ENCODE measurements at places on chromosomes 5 and 9.

GRCh38 chr5:87411973-87412629 lies 629 bp downstream of the CCNH start:
- peak; percentile 32 for DNase-seq

DNA sequence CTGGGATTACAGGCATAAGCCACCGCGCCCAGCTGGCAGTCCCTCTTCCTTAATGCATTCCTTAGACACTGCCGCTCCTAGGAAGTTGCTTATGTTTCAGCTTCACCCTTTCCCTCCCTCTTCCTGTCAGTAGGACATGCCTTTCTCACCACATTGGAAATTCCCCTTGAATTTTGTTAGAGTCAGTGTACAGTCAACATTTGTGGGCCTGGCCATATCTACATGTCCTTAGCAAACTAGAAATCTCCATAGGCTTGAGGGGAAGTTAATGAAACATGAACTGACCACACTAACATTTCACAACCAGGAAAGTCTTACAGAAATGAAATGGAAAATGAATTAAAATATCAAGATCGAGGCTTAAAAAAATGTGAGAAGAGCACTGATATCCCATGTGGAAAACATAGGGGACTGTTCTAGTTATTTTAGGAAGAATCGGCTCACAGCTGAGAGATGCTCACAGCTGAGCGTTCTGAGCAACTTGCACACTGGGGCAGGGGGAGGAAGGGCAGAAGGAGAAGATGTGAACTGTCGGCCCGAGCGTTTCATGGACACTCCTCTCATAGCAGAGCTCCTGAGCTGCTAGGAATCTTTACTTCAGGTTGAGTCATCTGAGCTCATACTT lies 21.1 kb upstream of the LVRN start:
- no peak for DNase-seq

- DNase-seq: no peak
These were observed 53.9 kb upstream of the PTCH1 start for GRCh38 chr9:95570646-95571045.

DNA sequence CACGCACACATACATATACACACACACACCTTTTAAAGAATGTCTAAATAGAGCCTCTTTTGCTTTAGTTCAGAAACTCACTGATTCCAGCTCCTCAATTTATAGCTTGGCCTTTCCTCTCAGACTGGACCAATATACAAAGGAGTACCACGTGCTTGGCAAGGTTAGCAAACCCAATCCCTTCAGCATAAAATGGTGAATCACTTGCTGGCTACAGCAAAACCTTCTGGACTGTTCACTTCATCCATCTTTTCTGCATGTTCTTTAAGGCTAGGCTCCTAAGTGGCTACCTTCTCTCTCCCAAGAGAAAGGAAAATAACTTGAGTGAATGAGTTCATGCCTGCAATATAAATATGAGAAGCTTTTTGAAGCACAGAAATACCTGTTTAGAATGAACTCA lies 109.7 kb downstream of the LPAR1 start:
- no peak for DNase-seq

- no peak for DNase-seq
These were observed 367.5 kb upstream of the ACTBL2 start for GRCh38 chr5:57850109-57850508.

DNA sequence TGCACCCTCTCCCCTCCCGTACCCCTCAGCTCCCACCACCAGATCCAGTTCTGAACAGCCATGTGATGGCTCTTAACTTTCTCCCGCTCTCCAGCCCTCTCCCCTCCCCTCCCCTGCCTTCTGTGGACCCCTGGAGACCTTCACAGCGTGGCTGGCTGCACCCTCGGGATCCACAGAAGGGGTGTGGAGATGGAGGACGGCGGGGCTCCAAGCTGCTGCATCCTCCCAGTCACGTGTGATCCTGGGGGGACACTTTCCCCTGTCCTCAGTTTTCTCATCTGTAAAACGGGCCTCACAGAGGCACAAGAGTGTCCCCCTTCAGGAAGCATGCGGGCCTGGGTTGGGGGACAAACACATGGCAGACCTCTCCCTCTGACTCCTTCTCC lies 276.0 kb upstream of the MVB12B start:
- DNase-seq: no peak

DNA sequence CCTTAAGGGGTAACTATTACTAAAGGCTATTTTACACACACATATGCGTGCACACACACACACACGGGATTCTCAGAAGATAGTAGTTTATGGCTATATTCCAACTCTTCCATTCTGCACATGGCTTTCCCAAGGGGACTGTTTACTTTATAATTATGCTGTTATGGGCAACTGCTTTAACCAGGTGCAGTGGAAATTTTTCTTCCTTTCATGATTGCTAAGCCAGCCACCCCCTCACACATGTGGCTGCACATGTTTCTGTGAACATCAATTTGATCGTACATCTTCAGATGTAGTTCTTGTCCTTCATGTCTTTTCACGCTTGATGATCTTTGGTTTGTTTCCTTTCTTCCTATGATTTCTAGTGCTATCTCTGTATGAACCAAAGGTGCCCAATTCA lies 37.0 kb downstream of the MRPS30 start:
- no peak for DNase-seq

GRCh38 chr9:101585740-101586139 lies 9.0 kb downstream of the PPP3R2 start:
- no peak for DNase-seq

- DNase-seq: no peak
These were observed 17.6 kb downstream of the DCANP1 start for GRCh38 chr5:135429301-135430134.

- DNase-seq: no peak
These were observed 403.7 kb upstream of the ZNF608 start for GRCh38 chr5:125150041-125150669.

DNA sequence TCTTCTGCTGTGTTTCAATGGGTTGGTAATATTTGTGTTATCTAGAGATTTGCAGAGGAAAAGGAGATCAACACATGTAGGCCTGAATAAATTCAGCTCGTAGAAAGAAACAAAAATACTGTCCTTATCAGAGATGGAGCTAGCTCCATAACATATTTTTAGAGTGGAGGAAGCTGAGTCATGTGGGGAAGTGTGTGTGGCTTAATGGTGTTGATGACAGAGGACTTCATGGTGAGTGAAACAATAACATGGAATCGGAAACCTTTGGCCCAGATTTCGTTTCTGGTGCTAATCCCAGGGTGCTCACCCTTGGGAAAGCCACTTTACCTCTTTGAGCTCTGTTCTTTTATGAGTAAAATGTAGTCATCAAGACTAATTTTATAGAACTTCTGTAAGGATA lies 825.0 kb downstream of the TLR4 start:
- DNase-seq: no peak

- DNase-seq: no peak
These were observed 28.5 kb upstream of the RICTOR start for GRCh38 chr5:39102684-39103155.

GRCh38 chr9:92666912-92667532 lies 2.9 kb downstream of the IPPK start:
- DNase-seq: no peak

DNA sequence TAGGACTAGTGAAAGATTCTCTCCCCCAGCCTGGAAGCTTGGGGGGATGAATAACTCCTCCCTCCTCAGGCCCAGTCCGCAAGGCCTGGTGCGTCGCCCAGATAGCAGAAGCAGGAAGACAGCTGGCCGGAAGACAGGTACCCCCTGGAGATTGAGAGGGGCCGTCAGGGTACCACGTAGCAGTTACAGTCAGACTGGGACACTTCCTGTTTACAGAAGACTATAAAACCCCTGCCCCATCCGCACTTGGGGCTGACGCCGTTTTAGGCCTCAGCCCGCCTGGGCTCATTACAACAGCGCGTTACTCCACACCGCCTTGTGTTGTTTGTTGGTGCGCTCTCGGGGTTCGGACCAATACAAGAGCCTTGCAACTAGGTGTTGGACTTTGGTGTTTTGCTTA lies 15.4 kb downstream of the SEMA6A start:
- no peak for DNase-seq

DNA sequence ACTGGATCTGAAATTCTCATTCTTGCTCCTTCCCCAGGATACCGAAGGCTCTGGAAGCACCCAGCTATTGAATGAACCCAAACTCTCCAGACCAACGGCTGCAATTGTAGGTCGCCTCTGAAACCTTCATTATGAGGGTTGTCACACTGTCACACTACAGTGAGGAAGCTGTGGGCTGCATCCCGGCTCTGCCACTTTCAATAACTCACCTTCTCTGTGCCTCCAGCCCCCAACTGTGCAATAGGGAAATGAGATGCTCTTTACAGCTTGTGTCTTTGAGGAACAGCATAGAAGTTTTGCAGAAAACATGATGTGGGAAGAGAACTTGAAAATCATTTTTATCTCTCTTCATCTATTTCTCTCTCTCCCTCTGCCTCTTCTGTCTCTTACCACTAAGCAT lies 69.6 kb upstream of the TGFBR1 start:
- no peak for DNase-seq

DNA sequence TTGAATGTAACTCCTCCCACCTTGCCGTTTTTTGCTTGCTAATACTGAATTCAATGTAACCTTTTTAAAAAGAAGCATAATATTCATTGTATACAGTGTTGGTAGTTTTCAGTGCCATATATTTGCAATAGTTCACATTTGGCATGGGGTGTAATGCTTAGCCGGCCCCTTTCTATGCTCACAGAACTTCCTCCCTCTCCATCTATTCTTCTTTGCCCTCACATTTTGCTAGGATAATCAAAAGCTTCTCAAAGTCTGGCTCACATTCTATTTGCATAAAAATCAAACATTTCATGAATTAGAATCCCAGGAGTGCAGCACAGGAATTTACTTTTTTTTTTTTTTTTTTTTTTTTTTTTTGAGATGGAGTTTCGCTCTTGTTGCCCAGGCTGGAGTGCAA lies 226.3 kb upstream of the MPDZ start:
- no peak for DNase-seq

DNA sequence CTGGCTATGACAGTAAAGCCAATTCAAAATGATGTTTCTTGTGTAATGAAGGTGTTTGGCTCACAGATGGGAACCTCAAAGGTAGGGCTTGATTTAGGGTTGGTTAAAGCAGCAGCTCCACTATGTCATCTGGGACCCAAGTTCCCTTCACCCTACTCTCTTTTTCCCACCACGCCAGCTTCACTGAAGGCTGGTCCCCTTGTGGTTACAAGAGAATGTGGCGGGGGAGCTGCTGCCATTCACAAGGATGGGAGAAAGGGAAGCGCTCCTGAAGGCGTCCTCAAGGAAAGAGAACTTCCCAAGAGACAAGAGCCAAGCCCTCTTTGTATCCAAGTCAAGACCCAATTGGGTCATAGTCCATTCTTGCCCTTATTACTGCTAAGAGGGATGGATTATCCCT lies 72.7 kb downstream of the NTRK2 start:
- no peak for DNase-seq

DNA sequence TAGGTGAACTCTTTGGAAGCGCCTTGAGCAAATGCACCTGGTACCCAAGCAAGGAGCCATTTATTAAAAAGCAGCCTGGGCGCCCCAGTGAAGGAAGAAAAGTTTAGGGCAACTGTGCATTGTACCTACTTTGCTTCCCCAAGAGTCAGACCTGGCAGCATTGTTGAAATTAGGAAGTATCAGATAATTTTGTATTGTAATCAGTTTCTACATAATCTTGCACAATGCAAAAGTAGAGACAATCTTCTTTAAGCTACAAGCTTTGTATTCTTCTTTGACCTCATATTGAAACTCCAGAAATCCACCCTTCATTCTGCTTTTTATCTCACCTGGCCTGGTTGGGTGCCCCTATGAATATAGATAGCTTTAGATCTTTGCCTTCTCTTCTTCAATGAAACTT lies 490.8 kb downstream of the RASEF start:
- DNase-seq: no peak

DNA sequence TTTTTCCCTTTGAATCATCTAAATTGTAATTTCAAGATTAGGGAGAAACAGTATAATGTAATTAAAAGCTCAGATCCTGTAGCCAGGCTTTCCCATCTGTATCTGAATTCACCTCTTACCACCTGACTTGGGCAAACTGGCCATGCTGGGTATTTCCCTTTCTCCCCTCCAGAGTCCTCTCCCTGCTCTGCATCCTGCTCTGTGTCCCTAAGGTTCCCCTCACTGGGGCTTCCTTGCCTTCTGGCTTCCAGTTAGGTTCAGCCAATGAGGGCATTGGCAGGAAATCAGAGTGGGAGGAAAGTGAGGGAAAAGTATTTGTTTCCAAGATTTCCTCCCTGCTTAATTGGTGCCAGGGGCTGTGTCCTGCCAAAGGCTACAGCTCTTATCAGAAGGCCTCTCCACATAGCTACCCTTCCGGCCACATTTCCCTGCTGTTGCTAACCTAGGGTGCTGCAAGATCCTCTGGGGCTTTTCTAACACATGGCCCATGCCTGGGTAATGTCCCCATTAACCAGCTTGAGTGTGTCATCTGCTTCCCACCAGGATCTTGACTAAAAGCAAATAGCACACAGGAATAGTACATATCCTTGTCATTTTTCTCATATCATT lies 51.0 kb upstream of the MPDZ start:
- DNase-seq: no peak

DNA sequence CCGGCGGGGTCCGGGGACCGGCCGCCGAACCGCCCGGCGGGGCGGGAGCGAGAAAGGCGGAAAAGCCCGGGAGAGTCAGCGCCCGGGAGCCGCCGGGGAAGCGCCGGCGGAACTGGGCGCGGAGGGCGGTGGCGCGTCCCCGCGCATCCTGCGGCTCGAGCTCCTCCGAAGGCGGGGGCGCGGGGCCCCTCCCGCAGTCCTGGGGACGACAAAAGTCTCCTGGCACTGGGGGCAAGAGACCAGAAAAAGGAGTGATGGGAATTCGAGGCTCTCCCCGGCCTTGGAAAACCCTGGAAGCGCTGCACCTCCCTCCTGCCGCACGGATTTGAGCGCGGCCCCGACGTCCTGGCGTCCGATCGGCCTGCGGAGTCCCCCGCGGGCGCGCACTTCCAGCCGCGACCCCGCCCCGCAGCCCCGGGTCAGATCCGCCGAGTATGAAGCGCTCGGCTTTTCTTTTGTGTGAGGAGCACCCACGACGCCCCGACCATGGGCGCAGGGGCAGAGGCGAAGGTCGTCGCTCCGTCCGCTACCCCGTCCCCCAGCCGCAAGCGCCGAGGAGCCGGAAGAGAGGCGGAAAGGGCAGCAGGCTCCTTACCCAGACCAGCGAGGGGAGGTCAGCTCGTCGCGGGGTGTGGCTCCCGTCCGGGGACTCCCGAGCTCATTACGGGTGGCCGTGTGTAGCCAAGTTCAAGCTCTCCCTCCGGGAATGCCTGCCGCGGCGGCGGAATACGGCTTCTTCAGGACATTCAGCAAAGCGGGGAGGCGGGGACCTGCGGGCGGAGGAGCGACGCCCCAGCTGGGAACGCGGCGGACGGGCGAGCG lies at the start of gene EPB41L4A:
Gene EPB41L4A, minus strand, starts transcription at position 114 of the 822 bp plus-strand sequence. CDS start 238 bp downstream, outside the sequence.
- DNase-seq: no peak

GRCh38 chr5:62790348-62790747 lies 211.7 kb downstream of the LRRC70 start:
- DNase-seq: no peak

GRCh38 chr5:91225848-91226686 lies 157.1 kb downstream of the ARRDC3 start:
- peak; percentile 19 for DNase-seq

- no peak for DNase-seq
These were observed 147.6 kb downstream of the ADAMTS6 start for GRCh38 chr5:65334077-65334476.
